Uterus (tissue), 4 donors: ENCODE measurements at places on chromosomes 7 and 10. TPM values are rescaled to one million over a fixed set of nuclear protein-coding genes. Genes with fewer than 3 reads are reported as not detected.

Gene RPEL1
- 0.35 TPM for total RNA-seq

- DNase-seq, result no peak
Observed at GRCh38 chr10:89138755-89139490, 68.2 kb downstream of the CH25H start.

GRCh38 chr7:114708646-114709045 lies 213.2 kb upstream of the MDFIC start:
- DNase-seq, result no peak

DNA sequence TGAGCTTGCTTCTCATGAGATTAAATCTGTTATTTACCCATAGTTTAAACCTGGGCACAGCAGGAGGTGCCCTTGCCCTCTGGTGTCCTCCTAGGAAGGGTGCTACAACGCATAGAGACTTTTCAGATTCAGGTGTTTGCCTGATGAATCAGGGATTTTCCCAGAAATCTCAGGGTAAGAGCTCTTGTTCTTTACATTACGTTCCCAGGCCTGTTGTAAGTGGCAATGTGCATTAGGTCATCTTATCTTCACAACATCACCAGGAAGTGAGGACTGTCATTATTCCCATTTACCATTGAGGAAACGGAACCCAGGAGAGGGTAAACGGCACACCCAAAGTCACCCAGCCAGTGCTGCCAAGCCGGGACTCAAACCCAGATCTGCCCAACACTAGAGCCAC lies 73.0 kb downstream of the NHLRC2 start:
- DNase-seq, result no peak

GRCh38 chr10:114367351-114368056 lies 36.8 kb downstream of the AFAP1L2 start:
- DNase-seq, result peak; percentile 47

DNA sequence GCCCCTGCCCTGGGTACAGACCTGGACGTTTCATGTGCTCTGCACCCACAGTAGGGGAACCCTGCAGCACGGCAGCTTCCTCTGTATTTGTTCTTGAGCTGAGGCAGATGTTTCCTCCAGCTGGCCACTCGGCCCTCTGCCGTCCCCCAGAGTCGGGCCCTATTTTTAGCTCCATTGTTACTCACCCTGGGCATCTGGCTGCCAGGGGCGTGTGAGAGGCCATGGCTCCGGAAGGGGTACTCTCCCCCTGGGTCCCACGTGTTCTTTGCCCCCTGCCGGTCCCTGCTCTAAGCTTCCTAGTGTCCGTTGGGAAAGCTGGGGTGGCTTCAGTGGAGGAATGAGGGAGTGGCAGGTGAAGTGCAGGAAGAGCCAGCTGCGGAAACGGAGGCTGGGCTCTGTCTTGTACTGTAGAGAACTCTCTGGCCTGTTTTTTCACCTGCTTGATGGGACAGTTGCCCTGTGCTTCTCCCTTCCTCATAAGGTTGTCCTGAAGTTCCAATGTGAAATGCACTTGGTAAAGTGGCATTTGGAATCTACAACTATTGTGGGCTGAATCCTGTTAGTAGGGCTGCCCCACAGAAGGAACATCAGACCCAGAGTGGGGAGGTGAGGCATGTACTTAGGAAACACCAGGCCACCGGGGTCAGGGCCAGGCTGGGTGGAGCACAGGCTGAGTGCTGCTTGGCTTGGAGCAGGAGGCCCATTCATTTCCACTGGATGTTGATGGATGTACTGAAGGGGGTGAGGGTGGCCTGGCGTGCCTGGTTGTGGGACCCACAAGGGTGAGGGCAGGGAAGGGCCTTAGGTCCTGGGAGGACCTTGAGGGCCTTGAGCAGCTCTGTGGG lies 30.6 kb downstream of the PALD1 start:
- peak; percentile 54 for DNase-seq

DNA sequence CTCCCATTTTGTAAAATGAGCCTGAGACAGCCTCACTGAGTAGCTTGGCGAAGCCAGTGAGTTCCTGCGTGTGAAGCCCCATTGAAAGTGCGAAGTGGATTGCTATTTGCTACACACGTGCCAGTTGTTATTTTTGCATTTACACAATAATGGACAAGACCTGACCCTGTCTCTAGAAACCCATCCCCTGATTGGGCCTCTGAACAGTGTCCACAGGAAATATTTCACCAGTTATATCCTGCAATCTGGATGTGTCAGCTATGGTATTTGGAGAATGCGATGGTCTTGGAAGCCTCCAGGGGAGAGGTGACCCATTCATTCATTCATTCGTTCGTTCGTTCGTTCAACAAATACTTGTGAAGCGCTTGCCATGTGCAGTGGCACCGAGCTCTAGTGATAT lies 37.1 kb downstream of the COL13A1 start:
- DNase-seq, result no peak

DNA sequence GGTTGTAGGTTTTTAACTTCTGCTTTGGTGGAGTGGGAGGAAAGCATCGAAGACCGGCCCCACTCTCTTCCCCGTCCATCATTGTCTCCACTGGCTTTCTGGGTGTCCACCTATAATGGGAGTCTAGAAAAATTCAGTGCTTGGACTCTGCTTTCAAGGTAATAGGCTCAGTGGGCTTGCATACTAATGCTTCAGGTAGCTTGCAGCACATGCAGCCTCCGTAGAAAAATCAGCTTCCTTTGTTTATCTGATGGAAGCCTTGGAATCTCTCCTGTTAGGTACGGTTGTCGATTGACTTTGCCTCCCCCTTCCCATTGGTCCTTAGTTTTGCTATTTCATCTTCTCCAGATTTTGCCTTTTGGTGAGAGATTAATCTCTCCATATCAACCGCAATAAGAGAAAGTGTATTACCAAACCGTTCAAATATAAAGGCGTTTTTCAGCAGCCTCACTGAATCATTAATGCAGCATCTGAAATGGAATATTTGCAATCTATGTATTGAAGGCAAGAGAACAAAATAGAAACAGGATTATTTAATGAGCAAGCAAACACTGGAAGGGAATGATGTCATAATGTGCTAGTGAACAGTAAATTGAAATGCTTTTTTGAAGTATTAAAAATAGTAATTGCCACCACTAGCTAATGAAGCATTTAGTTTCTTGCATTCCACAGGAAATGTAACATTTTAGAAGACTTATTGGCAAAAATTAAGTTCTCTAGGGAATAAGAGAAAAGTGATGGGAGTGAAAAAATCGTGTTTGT lies 944 bp downstream of the AVL9 start:
- no peak for DNase-seq

DNA sequence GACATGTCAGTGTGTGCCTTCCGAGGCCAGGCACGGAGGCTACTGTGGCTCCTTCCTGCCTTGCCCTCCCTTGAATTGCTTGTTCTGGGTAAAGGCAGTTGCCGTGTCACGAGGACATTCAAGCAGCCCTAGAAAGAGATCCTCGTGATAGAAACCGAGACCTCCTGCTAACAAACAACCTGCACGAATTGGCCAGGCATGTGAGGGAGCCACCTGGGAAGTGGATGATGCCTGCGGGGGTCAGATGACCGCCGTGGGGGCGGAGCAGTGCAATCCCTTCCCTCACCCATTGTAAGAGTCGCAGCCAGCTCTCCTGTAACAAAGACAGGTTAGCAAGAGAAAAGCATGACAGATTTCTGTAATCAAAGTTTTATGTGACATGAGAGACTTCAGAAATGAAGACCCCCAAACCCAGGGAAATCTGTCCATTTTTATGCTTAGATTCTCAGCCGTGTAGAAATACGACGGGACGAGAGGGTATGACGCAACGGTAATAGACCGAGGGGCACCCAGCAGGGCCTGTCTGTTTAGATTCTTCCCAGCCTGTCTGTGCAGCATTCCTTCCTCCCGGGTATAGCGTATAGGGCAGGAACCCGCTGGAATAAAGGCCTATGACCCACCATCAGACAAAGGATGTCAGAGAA lies 241.7 kb downstream of the GATA3 start:
- DNase-seq, result no peak

DNA sequence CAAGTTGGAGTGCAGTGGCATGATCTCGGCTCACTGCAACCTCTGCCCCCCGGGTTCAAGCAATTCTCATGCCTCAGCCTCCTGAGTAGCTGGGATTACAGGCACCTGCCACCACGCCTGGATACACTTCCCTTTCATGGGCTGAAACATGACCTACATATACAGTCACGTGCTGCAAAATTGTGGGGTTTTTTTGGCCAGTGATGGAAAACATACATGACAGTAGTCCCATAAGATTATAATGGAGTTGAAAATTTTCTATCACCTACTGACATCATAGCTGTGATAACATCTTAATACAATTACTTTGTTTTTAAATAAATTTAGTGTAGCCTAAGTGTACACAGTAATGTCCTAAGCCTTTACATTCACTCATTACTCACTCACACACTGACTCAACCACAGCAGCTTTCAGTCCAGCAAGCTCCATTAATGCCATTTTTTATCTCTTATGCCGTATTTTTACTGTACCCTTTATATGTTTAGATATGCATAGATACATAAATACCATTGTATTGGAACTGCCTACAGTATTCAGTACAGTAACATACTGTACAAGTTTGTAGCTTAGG lies 79.9 kb upstream of the TMEM196 start:
- no peak for DNase-seq

- no peak for DNase-seq
Observed at GRCh38 chr7:66403564-66403963, 198.4 kb downstream of the TPST1 start.

GRCh38 chr10:99993701-99994689 lies 15.8 kb downstream of the DNMBP start:
- DNase-seq, result no peak

- no peak for DNase-seq
Observed at GRCh38 chr7:80275192-80275605, 140.6 kb downstream of the GNAI1 start.

DNA sequence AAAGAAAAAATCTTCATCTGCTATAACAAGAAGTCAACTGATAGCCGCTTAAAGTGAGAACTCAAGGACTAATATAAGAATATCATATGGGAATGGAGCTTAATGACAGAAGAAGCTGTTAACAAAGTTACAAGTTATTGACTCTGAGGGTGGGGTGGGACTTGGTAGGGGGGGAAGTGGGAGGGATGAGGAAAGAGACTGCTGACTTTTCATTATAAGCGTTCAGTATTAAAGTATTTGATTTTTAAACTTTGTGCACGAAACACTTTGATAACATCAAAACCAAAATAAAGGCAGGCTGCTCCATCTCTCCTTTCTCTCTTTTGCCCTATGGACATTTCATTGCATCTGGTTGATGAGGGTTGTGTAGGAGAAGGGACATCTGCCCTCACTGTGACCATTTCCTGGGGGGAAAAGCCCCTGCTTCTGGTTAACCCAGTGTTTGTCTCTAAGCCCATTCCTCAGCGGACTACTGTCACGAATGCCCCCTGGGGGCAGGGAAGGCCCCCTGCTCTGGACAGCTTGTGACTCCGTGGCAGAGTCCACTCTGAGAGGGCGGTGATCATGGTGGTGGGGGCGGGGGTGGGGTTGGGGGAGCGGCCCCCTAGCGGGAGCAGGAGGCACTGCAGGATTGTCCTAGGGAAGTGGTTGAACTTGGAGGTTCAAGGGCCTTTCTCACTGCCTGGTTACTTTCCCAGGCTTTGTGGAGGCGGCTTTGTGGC lies 17.4 kb downstream of the SLC13A4 start:
- DNase-seq, result no peak

GRCh38 chr10:133327651-133328357 lies 8.9 kb downstream of the CALY start:
- DNase-seq, result no peak

Gene GTPBP4
- 49.0 TPM for total RNA-seq

Gene GPR26
- not detected for total RNA-seq

GRCh38 chr10:123390874-123391273 lies 236.7 kb downstream of the BUB3 start:
- DNase-seq, result no peak

DNA sequence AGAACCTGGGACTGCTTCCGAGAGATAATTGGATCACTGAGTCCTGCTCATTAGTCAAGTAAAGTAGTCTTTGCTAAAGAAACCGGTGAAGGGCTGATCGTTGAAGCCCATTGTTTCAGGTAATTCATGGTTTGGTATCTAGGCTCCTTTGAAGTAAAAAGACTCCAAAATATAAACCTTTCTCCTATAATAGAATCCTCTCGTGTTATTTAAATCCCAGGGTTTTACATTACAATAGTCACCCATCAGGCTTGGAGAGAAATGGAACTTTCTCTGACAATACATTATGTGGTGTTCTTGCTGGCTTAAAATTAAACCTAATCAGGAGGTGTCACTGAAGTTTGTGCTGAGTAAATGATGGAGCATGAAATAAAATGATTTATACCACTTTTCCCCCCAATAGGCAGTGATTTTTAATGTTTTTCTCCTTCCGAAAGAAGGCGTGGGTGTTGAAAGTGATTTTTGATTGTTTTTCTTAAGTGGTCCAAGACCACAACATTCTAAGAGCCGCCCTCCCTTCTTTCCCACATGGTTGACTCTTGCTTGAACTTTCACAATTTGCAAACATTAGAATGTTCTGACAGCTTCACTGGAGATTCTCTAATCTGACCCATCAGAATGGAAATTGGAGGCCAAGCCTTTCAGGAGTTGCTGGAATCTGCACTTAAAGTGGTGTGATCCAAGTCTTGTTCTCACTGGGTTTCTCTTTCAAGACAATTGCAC lies 44.2 kb downstream of the LRMDA start:
- no peak for DNase-seq

Gene NDUFB2
- 349 TPM for total RNA-seq

DNA sequence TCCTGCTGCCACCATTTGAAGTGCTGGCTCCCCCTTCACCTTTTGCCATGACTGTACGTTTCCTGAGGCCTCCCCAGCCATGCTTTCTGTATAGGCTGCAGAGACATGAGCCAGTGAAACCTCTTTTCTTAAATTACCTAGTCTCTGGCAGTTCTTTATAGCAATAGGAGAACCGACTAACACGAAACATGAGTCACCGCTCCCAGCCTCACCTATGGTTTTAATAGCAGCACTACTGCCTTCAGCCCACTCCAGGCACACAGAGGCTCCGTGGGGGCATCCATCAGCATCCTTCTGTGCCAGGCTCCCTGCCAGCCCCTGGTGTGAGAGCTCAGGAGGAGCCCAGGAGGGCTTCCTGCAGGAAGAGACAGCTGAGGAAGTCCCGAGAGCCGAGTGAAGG lies 5.5 kb upstream of the ZNF316 start:
- DNase-seq, result no peak

GRCh38 chr10:100744136-100744986 lies 1.0 kb upstream of the PAX2 start:
- no peak for DNase-seq

Gene CTTNBP2
- 44.1 TPM for total RNA-seq

DNA sequence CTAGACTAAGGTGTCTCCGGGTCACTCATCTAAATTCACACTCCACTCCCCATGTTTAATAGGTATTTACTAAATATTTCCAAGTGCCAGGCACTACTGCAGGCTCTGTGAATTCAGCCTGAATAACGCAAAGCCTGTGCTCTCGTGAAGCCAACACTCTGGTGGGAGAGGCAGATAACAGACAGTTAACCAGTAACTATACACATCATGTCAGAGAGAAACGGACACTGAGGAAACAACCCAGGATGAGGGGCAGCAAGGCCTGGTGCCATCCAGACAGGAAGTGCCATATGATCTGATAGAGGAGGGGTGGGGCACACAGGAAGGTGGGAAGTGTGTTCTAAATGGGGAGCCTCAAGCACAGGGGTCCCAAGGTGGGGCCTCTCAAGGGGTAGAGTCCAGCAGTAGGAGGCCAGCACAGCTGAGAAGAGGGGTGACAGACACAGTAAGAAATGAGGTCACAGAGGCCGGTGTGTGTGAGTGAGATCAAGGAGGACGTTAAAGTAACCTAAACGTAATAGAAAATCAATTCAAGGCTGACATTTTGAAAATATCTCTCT lies 85.3 kb downstream of the LARP4B start:
- no peak for DNase-seq
